ENCODE measurements at places on chromosomes 2 and 18. TPM values are rescaled to one million over a fixed set of nuclear protein-coding genes. Genes with fewer than 3 reads are reported as not detected.

GRCh38 chr2:232723027-232723426, 25.9 kb downstream of the GIGYF2 start:
- no peak for DNase-seq

- DNase-seq = no peak
Measured at GRCh38 chr2:218694405-218695145, 16.1 kb upstream of the TTLL4 start.

GRCh38 chr18:54479365-54479764, 111.7 kb upstream of the DYNAP start:
- no peak for DNase-seq

GRCh38 chr2:69089266-69089665, 76.3 kb downstream of the ANTXR1 start:
- DNase-seq = no peak

DNA sequence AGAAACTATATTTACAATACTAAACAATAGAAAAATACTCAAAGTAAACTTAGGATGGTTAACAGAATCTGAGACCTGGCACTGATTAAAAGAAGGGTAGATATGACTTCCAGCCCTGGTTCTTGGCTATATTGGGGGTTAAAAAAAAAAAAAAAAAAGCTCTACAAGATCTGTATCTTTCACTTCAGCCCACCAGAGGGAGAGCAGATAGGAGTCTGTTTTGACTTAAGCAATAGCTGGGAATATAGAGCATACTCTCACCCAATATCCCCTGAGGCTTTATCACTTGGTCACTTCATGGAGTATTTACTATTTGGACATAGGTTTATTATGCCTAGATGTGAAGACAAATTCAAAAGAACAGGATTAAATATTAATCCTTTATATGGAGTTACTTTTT, 598.9 kb upstream of the LINC00305 start:
- DNase-seq = no peak

DNA sequence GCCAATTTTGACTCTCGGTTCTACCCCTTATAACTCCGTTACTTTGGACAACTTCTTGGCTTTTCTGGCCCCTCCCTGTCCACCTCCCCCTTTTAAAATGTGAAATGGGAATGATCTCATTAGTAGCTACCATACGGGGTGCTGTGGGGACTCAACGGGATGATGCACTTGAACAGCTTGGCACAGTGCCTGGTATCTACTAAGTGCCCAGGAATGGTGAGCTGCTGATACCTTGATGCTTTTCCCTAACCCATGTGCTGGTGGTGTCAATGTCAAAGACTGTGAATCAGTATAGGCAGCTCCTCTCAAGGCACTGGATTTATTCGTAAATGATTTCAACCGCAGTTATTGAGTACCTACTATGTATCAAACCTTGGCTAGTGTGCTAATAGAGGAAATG, 204.2 kb downstream of the LOXHD1 start:
- DNase-seq = no peak

- no peak for DNase-seq
Measured at GRCh38 chr2:109423556-109424359, 190.0 kb downstream of the SEPTIN10 start.

- no peak for DNase-seq
Measured at GRCh38 chr2:171514908-171515582, 7.2 kb upstream of the CYBRD1 start.

DNA sequence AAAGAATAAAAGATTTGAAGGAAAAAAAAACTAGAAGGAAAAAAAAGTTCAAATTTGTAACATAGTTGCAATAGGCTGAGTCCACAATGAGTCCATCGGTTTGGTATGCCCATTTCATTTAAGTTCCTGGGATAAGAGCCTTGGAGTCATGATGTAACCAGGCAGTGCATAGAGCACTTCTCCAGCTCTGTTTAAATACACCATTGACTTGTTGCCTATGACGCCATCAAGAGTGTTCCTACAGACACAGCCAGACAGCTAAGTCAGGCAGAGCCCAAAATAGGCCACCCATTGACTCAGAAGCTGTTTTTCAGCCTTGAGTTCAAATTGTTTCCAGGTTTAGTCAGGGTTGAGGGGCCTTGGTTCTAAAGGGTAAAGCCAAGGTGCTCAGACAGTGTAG, 44.9 kb downstream of the SOCS6 start:
- DNase-seq = no peak

DNA sequence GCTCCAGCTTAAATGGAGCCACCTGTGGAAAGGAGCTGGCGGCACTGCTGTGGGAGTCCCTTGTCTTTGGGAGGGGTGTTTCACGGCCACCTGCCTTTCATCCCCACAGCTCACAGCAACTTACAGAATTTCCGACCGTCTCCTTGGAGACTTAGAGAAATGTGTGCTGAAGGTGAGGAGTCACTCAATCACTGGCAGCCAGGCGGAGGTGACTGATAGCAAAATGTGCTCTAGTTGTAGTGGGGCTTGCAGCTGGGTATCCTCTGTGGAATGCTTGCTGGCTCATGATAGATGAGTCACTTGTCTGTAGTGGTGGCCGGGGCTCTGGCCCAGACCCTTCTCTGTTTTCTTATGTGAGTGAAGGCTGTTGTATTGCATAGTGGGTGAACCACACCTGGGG, 110.7 kb downstream of the SH3RF3 start:
- no peak for DNase-seq

GRCh38 chr2:232878855-232879617, 9.0 kb downstream of the SNORC start:
- DNase-seq = no peak

DNA sequence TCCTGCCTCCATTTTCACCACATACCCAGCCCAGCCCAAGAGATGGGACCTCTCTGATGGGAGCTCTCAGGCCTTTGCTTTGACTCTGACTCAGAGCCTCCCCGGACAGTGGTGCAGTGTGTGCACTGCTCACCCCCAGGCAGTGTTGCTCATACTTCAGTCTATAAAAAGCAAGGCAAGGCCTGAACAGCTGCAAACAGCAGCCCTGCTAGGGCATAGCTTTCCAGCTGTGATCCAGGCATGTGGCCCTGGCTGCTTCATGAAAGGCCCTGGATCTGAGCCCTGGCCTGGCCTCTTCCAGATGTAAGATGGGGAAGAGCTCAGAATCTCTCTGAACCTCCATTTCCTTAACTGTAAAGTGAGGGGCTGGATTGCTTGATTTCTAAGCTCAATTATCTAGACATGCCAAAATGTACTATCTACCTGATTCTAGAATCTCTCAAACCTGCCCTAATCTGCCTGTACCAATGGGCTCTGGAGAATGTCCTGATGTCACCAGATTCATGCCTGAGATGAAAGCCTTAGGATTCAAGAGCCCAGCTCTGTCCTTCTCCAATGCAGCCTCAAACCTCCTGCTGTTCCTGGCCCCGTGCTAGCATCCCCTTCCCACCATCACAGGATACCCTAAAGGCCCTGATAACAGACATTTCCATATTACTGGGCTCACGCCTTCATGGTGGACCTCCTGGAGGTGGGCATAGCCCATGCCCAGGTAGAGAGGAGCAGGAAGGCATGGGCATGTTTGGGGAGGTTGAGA, 206.9 kb downstream of the ARL4C start:
- DNase-seq = no peak

DNA sequence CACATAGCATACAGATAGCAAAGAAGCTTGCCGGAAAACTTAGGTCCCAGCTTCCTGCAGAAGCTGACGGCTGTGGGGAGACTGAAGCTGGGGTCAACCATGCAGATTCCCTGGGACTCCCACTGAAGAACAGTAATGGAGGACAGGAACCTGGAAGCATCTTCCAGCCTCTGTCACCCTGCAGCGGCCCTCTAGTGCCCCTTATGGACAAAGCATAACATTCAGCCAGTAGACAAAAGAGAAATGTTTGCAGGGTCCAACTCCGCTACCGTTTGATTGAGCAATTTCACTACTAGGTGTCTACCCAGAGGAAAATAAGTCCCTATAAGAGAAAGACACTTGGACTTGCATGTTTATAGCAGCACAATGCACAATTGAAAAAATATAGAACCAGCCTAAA, 460.6 kb downstream of the CNTNAP5 start:
- DNase-seq = no peak

DNA sequence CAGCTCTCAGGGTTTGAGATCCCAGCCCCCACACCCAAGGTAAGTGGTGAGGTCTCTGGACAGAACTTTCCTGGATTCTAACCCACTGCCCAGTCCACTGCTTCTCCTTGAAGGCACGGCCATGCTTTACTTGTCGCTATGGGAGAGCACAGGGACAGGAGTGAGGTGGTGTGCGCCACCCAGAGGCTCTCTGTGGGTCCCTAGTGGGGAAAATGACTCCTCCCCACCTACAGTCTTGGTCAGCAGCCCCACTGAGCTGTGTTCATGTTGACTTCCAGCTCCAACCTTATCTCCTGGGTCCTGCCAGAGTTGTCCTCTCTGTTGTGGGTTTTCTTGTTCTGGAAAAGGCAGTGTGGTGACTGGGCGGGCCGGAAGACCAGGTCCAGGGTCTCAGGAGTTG, 11.1 kb downstream of the TET3 start:
- DNase-seq = no peak

- DNase-seq = no peak
Measured at GRCh38 chr2:168246483-168247340, 683 bp downstream of the STK39 start.

DNA sequence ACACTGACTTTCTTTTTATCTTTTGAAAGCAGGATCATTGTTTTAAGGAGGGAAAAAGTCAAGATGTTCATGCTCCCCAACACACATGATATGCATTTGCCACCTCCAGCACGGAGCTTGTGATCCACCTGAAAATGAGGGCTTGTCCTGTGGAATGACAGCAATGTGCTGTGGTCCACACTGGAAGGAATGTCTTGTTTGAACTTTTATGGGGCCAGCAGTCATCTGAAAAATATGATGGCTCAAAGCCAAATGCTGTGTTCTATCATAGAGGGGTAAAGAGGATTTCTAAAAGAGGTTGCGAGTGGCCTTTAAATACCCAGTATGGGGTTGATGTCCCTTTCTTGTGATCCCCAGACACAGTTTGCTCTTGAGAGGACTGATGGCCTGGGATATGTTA, 226.5 kb upstream of the SPRED2 start:
- no peak for DNase-seq

- DNase-seq = no peak
Measured at GRCh38 chr2:213248637-213249036, 35.6 kb upstream of the SPAG16 start.

DNA sequence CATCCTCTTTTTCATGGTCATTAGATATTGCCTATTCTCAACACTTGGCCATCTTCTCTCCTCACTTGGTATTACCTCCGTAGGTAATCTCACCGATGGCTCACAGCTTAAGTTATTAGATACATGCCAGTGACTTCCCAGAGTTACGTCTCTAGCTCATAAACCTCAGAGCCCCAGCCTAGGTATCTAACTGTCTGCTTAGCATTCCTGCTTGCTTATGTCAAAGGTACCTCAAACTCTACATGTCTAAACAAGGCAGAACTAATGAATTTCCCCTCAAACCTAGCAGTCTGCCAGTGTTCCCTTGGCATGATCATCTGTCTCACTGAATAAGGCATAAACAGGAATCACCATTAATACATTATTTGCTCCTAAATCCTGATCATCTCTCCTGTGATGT, 27.7 kb upstream of the ZNF638 start:
- no peak for DNase-seq

- no peak for DNase-seq
Measured at GRCh38 chr18:70181015-70181414, 24.5 kb downstream of the RTTN start.

GRCh38 chr18:51867767-51868166, 472.2 kb upstream of the DCC start:
- no peak for DNase-seq

GRCh38 chr2:183872131-183872530, 726.2 kb upstream of the ZNF804A start:
- no peak for DNase-seq

- no peak for DNase-seq
Measured at GRCh38 chr2:113024764-113025163, 19.5 kb downstream of the IL36A start.

DNA sequence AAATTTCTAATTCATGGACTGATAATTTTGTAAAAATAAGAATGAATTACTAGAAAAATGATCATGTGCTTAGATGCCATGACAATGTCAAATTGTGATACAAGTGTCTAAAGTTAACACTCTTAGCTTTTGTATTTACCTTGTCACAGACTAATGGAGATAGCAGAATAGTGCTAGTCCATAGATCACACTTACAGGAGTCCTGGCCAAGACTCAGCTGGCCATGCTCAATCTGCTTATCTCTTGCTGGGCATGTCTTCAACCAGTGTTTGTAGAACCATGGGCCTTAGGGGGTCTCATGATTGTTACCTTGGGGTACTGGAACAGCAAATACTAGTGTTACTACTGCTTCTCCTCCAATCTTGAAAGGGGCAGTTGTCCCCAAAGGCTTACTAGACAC, 44.0 kb downstream of the TET3 start:
- DNase-seq = no peak

DNA sequence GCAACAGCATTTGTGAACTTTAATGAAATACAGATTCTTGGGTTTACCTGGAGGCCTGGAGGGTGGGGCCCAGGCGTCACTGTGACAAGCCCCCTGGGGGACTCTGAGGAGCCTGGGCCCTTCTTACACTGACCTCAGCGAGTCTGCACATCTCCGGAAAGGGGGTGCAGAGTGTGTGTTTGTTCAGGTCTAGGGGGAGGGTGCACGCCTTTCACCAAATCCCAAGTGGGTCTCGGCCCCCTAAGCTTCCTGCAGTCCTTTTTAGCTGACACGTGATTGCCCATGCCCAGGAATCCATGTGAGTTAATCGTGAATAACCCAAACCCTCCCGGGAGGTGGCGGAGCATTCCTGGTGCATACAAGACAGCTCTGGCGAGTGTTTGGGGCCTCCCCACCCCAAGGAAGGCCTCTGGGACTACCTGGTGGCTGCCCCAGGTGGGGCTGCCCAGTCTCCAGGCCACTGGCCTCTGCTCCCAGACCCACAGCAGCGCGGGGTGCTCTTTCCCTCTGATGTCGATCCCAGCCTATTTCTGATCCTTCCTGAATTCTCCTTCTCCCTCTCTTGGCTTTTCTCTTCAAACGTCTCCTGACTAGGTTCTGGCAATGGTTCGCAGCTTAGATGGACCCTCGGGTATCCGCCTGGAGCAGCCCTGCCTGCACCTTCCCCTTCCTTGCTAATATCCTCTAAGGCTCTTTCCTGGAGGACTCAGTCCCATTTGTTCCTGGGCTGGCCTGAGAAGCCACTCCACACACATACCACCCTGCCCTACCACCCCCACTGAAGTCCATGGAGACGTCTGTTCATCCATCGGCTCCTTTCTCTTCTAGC, 10.0 kb downstream of the NGEF start:
- DNase-seq = no peak

DNA sequence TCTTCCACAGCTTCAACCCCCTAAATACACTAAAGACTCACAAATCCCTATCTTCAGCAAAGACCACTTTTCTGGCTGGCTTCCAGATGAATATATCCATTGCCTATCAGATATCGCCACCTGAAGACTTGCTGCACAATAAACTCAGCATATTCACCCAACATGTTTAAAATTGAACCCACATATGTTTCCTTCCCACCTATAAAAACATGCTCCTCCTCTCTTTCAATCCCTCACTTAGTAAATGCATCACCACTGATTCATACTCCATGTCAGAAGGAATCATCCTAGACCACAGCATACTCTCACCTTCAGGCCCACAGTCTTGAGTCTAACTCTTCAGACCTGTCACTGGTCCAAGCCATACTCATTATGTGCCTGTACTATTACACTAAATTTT, 5.3 kb downstream of the SPC25 start:
- no peak for DNase-seq

DES gene
- 4.3 TPM for polyA plus RNA-seq

SERPINB10 gene
- polyA plus RNA-seq = not detected

HOXD4 gene
- polyA plus RNA-seq = not detected

GNAL gene
- polyA plus RNA-seq = 13.5 TPM

ABI2 gene
- polyA plus RNA-seq = 71.4 TPM

STPG4 gene
- not detected for polyA plus RNA-seq

CROCC2 gene
- not detected for polyA plus RNA-seq

RSAD2 gene
- polyA plus RNA-seq = not detected

PARD6G gene
- polyA plus RNA-seq = 12.0 TPM

NFATC1 gene
- 3.2 TPM for polyA plus RNA-seq

FRZB gene
- 4.4 TPM for polyA plus RNA-seq
